ENCODE measurements at places on chromosomes 4 and X.

- DNase-seq: no peak
These were observed 54.9 kb upstream of the IRF2 start for GRCh38 chr4:184529283-184529682.

DNA sequence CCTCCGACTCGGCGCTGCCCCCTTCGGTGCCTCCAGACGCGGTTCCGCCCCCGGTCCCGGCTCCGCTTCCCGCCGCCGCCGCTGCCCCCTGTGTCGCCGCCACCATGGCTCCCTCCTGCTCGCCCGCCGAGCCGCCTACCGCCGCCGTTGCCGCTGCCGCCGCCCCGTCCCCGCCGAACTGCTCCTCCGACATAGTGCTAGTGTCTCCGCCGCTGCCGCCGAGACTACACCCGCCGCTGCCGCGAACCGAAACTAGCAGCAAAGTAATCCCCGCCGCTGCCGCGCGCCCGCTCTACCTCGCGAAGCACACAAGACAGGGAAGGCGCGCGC, 340 bp downstream of the HNRNPD start:
- DNase-seq: no peak

DNA sequence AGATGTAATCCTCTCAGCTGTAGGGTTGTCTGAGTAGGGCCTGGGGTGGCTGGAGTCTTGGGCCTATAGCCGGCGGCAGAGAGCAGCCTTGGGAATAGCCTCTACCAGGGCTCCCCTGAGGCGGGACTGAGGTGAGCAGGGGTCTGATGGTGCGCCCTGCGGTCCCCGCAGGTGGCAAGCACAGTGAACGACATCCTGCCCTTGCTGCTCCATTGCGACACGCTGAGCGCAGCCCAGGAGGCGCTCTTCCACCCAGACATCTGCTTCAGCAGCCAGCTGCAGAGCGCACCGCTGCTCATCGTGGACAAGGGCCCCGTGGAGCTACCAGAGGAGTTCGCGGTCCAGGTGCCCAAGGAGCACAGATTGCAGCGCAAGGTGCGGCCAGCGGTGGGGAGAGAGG, 317.0 kb downstream of the ADGRL3 start:
- no peak for DNase-seq

- no peak for DNase-seq
These were observed 37.2 kb upstream of the PAPSS1 start for GRCh38 chr4:107757283-107757682.

- DNase-seq: no peak
These were observed 34.0 kb upstream of the PPARGC1A start for GRCh38 chr4:23923840-23924239.

GRCh38 chr4:72118017-72118416, 86.2 kb downstream of the NPFFR2 start:
- DNase-seq: no peak

- DNase-seq: no peak
These were observed 45.2 kb downstream of the FHDC1 start for GRCh38 chr4:152981278-152981677.

DNA sequence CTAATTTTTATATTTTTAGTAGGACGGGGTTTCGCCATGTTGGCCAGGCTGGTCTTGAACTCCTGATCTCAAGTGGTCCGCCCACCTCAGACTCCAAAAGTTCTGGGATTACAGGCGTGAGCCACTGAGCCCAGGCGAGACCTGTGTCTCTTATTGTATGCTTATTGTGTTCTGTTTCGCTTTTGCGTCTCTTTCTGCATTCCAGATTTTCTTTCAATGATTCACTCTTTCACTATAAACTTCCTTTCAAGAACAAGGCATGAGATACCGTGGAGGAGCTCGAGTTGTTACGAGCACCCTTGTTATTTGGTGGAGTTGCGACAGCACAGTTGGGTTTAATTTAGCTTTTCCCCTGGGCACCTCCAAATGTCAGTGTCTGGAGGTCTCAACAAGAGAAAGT, 366.7 kb upstream of the FAT1 start:
- no peak for DNase-seq

- no peak for DNase-seq
These were observed 3.7 kb upstream of the UBA1 start for GRCh38 chrX:47189906-47190305.

DNA sequence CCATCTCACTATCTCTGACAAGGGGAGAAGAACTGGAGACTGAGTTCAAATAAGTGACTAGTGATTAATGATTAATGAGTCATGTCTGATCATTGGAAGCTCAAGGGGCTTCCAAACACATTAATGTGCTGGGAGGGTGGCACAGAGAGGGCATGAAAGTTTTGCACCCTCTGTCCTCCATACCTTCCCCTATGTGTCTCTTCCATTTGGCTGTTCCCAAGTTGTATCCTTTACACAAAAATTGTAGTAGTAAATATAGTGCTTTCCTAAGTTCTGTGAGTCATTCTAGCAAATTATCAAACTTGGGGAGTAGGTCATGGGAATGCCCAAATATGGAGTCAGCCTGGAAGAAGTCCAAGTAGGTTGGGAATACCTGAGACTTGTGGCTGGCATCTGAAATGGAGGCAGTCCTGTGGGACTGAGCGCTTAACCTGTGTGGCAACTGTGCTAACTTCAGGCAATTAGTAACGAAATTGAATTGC, 4.1 kb upstream of the FAM200B start:
- no peak for DNase-seq

- no peak for DNase-seq
These were observed 38.0 kb upstream of the IL21 start for GRCh38 chr4:122658818-122659295.

GRCh38 chrX:37745835-37746217, 34.0 kb upstream of the CYBB start:
- DNase-seq: no peak

DNA sequence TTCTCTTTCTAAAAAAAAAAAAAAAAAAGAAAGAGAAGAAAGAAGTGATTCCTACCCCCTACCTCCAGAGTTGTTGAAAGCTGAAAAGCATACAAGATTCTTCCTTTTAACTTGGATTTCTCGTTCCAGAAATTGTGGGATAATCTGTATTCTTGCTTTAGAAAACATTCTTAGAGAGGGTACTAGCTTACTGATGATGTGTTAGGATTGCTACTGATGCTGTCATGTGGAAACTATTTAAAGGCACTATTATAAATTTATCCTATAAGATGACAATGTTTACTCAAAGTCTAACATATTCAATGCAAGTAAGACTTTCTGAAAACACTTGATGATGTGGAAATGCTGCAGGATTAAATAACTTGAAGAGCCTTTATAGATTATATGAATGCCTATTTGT, 204.0 kb upstream of the PUDP start:
- no peak for DNase-seq
